Naive thymus-derived CD8-positive, alpha-beta T cell (primary cell): ENCODE measurements at places on chromosomes 5 and 9. TPM values are rescaled to one million over a fixed set of nuclear protein-coding genes. Genes with fewer than 3 reads are reported as not detected.
A peak's percentile ranks its signal among the peaks of the same experiment; 100 is the strongest.

GRCh38 chr9:110156416-110156815 lies 51.5 kb downstream of the C9orf152 start:
- no peak for DNase-seq

GRCh38 chr5:78280261-78280660 lies 14.2 kb downstream of the AP3B1 start:
- no peak for DNase-seq

GRCh38 chr9:94908583-94909249 lies 182.2 kb downstream of the AOPEP start:
- DNase-seq = no peak

GRCh38 chr9:131051592-131052517 lies 42.9 kb downstream of the LAMC3 start:
- DNase-seq = no peak

GRCh38 chr5:30845194-30845593 lies 348.3 kb upstream of the CDH6 start:
- DNase-seq = no peak

DNA sequence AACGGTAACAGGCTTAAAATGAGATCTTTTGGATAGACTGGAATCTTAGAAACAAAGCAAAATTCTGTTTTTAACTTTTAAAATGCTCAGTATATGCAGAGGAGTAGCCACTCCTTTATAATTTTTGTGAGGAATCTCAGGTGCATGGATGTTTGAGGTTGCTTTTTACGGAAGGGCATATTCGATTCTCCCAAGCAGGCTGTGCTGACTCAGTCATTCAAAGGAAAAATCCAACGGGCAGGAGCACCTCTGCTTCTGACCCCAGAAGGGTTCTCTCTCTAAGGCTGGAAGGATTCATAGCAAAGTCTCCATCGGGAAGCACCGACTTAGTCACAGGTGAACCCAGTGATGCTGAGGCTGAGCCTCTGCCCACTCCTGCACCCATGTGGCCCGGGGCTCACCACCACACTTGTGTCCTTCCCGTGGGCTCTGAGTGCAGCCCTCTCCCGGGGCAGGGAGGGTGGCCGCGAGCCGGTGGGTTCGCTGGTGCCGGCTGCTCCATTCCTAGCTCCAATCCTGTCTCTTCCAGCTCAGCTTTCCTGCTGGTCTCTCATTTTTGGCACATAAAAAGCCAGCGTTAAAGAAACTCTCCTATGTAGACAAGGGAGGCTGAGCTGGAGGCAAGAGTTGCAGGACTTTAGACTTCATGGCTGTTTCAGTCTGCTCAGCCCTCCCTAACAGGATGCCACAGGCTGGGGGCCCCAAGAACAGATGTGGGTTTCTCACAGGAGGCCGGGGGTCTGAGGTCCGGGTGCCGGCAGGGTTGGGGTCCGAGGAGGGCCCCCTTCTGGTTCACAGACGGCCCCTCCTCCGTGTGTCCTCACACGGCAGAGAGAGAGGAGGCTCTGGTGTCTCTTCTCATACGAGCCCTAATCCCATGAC lies 135.6 kb upstream of the LPCAT1 start:
- DNase-seq = no peak

GRCh38 chr5:57042524-57042931 lies 90.6 kb upstream of the MIER3 start:
- no peak for DNase-seq

DNA sequence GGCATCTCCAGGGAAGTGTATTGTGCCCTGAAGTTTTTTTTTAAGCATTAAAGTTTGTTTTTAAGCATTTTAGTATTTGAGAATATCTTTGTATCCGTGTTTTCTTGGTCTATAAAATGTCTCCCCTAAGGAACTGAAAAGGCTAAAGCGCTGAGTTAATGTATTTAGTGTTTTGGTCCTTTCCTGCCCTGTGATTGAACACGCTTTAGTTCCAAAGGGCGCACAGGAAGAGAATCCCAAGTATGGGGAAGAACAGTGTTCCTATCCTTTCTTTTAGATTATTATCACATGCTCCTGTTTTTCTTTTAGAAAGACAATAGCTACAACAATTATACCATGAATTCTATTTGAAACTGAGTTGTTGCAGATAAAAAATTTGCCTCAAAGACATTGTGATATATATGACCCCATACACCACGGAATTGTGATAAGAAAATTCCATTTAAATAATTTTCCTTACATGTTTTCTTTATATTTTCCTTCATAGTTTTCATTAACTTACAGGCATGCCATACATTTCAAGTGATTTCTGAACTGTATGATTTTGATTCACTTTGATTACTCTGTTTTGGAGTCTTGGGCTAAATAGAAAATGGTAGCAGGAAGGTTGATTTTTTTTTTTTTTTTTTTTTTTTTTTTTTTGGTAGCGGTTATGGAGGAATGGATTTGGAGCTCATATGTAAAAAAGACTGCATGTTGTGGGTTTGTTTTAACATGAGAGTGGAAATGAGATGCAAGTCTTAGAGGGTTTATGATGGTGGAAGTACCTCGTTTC lies 3.1 kb downstream of the HSPA4 start:
- DNase-seq = no peak

GRCh38 chr9:76855015-76855414 lies 50.9 kb downstream of the PRUNE2 start:
- no peak for DNase-seq

- DNase-seq = no peak
Observed at GRCh38 chr9:109186857-109187520, 19.9 kb upstream of the FRRS1L start.

DNA sequence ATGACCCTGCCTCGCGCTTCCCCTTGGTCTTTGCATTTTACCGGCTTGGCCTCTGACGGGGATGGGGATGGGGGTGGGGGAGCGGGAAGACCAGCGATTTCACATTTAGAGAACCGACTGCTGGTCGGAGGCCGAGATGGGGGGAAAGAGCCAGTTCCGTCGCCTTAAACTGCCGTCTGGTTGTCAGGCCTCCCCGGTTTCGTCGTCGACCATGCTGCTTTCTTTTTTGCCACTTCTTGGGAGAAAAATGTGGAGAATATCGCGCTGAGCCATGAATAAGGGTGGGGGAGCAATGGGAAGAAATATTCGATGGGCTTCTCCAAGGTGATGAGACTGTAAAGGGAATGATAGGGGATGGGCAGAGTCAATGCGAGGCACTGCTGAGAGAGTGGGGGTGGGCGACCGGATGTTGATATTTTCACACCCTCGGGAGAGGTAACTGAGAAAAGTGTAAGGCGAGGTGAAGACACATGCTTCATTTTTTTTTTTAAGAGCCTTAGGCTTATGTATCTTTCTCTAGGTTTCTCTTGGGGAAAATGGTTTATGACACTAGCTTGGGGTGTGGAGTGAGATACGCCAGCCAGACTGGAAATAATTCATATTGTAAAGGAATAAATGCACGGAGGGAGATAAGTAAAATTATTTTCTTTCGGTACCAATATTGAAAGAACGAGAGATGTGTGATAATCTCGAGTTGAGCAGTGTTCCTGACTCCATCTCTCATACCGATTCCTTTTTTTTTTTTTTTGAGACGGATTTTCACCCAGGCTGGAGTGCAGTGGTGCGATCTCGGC lies 1.1 kb downstream of the KIF2A start:
- DNase-seq = peak; percentile 71

DNA sequence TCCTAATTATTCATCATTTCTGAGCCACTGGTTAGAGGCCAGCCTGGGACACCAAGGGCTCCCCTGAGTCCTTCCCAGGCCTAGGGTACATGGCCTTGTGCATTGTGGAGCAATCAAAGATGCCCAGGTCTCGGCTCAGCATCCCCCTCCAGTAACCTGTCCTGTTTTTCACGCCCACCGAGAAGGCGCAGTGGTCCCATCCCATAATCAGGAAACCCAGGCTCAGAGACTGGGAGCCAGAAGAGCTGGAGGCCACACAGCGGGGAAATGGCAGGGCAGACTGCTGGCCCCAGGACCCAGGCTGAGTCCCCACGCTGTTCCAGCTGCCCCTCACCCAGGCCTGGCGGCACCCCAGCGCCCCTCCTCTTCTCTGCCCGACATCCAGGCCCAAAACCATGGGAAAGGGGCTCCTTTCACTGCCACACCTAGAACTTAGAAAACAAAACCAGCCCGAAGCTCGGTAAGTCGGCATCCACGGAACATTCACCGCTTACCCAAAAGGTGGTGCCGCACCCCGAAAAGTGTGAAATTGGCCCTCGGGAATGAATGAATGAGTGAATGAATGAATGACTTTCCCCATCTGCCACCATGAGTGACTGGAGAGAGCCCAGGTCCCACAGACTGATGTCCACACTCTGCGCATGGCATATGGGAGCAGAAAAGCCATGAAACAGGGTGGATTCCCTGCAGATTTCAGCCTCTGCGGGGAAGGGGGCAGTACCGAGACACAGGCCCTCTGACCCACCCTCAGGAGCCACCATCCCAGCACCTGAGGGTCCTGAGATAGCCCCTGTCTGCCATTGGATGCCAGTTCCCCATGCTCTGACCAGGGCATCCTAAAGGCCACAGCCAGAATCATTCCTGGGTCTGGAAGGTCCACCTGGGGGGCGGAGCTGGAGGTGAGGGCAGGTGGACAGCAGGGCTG lies 132.5 kb downstream of the OLFM1 start:
- no peak for DNase-seq

DNA sequence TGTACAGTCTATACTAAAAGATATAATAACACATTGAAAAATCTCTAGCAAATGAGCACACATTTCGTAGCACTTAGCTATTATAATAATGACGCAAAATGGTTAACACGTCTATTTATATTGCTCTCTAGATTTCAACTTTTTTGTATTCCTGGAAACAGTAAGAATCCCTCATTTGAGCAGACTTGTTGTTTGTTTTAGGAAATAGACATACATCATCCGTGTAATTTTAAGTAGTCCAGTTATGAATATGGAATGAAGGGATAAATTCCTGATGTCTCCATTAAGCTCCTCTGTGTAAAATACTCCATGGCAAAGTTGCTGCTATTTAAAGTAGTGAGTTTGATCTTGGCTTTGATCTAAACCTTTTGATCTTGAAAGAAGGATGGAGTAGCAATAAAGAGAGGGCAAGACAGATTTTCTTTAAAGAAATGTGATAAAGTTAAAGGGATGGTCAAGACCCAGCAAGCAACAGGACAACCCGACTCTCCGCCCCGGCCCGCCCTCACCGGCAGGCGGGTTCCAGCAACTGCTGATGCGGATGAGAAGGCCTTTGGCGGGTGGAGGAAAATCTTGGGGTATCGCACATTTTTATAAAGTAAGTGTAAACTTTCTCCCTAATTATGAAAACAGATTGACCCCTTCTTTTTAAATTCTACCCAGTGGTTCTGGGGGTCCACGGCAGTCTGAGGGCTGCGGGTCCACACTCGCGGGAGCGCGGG lies 277.4 kb downstream of the AOPEP start:
- DNase-seq = no peak

- no peak for DNase-seq
Observed at GRCh38 chr5:57862942-57863341, 380.3 kb upstream of the ACTBL2 start.

- no peak for DNase-seq
Observed at GRCh38 chr5:116135344-116135743, 50.5 kb downstream of the COMMD10 start.

GRCh38 chr5:145947581-145947980 lies 11.2 kb downstream of the SH3RF2 start:
- no peak for DNase-seq

DNA sequence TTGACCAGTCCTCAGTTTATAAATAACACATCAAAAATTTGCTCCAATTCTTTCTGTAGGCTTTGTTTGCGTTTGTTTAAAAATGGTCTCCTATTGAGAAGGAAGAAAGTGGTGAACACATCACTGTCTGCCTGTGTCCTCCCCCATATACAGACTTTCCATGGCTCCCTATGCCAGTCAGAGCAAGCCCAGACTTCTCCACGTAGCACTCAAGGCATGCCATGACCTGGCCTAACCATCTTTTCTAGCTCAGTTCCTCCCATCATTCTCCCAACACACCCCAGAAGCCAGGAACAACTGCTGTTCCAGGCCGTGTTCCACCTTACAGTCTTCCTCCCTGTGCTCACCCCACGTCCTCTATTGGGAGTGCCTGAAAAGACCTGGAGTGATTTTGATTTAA lies 129.6 kb upstream of the ZNF618 start:
- no peak for DNase-seq

- DNase-seq = no peak
Observed at GRCh38 chr5:150123542-150123941, 32.1 kb downstream of the PDGFRB start.

DNA sequence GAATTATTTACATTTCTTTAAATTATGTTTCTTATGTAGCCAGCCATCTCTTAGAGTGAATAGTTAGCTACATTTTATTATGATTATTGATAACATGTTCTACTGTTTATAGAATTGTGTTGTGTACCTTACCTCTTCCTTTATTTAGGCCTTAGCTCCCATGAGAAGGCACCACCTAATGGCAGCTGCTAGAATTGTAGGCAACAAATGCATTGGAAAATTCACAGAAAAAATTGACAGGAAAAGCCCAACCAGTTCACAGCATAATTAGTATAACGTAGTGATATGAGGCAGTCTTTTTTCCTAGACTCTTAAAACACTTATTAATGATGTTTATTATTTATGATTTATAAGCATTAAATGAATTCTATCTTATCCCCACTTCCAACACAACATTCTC lies 175.8 kb downstream of the WDR70 start:
- DNase-seq = no peak

Gene DNAJA1
- total RNA-seq = 71.3 TPM

Gene SLC6A19
- not detected for total RNA-seq

Gene ALDH7A1
- 4.2 TPM for total RNA-seq

Gene NR5A1
- not detected for total RNA-seq

Gene PCDHB5
- total RNA-seq = not detected
